T follicular helper cell (primary cell): ENCODE measurements at places on chromosomes 13 and 19.

GRCh38 chr13:66098931-66099628, 1131.1 kb downstream of the PCDH9 start:
- no peak for DNase-seq

DNA sequence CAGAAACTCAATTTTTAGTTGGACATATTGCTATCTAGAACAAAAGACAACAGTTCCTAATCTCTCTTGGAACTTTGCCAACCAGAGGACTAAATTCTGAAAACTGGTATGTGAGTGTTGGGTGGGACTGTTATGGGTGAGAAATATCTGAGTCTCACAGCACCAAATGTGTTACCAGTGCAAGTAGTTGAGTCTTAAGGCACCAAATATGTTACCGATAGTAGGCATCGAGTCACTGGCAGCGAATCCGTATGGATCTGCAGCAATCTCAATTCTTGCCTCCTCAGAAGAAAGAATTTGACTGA, 575.2 kb downstream of the DACH1 start:
- no peak for DNase-seq

- DNase-seq, result no peak
These were observed 482.0 kb downstream of the PCDH20 start for GRCh38 chr13:60933638-60934037.

DNA sequence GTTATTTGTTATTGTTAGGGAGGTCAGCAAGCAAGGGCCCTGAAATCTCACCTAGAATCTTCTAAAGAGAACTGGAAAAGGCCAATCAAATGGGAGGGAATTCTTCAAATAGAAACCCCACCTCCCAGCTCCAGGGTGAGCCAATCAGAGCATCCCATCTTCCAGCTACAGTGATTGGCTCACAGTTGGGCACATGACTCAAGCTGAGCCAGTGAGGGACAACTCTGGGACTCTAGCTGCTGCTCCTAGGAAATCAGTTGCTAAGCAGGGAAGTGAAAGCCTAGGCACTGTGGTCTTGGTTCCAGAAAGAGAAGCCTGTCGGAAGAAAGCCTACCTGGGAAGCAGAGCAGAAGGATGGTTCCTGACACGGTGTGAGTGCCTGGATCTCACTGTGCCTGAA, 13.4 kb downstream of the TM6SF2 start:
- no peak for DNase-seq

DNA sequence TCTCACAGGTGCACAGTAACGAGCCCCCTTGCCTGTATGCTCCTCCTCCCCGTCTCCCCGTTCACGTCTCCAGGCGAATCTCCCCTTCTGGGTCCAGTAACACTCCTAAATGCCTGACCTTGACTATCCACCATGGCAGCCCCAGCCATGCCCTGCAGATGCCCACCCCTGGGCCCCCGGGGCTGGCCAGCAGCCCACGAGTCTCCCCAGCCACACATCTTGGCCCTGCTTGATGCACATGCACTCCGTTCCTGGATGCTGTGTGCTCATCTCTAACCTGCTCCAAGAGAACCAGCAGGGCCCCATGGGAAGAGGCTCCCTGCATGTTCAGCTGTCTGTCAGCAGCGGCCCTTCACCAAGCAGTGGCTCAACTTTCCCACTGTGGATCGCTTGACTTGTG, 32.0 kb downstream of the HPN start:
- DNase-seq, result no peak

- no peak for DNase-seq
These were observed 99.2 kb downstream of the SLC7A1 start for GRCh38 chr13:29496241-29496712.

GRCh38 chr13:108437496-108437895, 168.0 kb downstream of the TNFSF13B start:
- no peak for DNase-seq

- DNase-seq, result no peak
These were observed 315.8 kb upstream of the KLF12 start for GRCh38 chr13:74449811-74450524.

GRCh38 chr13:80428349-80429096, 87.6 kb upstream of the SPRY2 start:
- DNase-seq, result no peak

DNA sequence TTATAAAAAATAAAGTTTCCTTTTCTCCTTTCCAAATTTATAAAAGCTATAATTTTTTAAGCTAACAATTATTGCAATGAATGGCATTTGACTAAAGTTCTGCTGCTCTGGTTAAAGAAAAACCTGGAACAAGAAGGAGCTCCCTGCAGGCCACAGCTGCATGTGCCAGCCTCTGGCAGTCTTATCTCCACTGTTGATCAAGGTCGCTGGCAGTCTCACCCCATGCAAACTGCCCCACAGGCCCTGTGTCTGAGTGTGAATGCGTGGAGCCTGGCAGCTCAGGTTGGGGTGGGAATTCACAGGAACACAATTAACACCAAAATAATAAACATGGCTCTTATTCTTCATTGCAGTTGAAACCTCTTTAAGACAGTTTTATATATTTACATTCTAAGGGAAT, 30.2 kb upstream of the FREM2 start:
- DNase-seq, result no peak

GRCh38 chr13:74560325-74560724, 426.1 kb upstream of the KLF12 start:
- DNase-seq, result no peak
